Muscle of leg (tissue), 16 donors: ENCODE measurements at places on chromosomes 4 and X. TPM values are rescaled to one million over a fixed set of nuclear protein-coding genes. Genes with fewer than 3 reads are reported as not detected.

GRCh38 chr4:14064984-14065383 is 437.5 kb upstream of the BOD1L1 start:
- H3K27ac ChIP-seq: no peak overlapping the region
- DNase-seq: no peak
- H3K27me3 ChIP-seq: no peaks in the 10 kb centered on the region
- H3K4me3 ChIP-seq: no peak overlapping the region
- H3K36me3 ChIP-seq: no peaks in the 10 kb centered on the region

- no peak for DNase-seq
- H3K27me3 ChIP-seq: no peaks in the 10 kb centered on the region
- no peaks in the 10 kb centered on the region for H3K36me3 ChIP-seq
- H3K4me3 ChIP-seq: no peak overlapping the region
- no peak overlapping the region for H3K27ac ChIP-seq
Observed at GRCh38 chr4:105116616-105117319, 29.9 kb upstream of the TET2 start.

GRCh38 chrX:150038315-150038714 is 100.0 kb upstream of the EOLA2 start:
- no peaks in the 10 kb centered on the region for H3K27me3 ChIP-seq
- no peak overlapping the region for H3K27ac ChIP-seq
- no peak for DNase-seq

- H3K36me3 ChIP-seq: peaks cover 17% of the 10 kb centered on the region
- no peak for DNase-seq
- H3K27me3 ChIP-seq: no peaks in the 10 kb centered on the region
- peaks cover 7% of the 10 kb centered on the region for H3K4me1 ChIP-seq
- no peak overlapping the region for H3K27ac ChIP-seq
Observed at GRCh38 chr4:113378836-113379235, 329.4 kb downstream of the ANK2 start.

The FAM184B gene
- total RNA-seq: 5.1 TPM

The HTRA3 gene
- total RNA-seq: 46.8 TPM

The AKAP14 gene
- total RNA-seq: not detected
